ENCODE measurements at places on chromosomes 2 and 18.
A peak's percentile ranks its signal among the peaks of the same experiment; 100 is the strongest.

GRCh38 chr2:34288016-34288415 lies 688.9 kb upstream of the FAM98A start:
- no peak for DNase-seq

GRCh38 chr18:44679914-44680272 lies 795 bp upstream of the SETBP1 start:
- peak; percentile 66 for DNase-seq

DNA sequence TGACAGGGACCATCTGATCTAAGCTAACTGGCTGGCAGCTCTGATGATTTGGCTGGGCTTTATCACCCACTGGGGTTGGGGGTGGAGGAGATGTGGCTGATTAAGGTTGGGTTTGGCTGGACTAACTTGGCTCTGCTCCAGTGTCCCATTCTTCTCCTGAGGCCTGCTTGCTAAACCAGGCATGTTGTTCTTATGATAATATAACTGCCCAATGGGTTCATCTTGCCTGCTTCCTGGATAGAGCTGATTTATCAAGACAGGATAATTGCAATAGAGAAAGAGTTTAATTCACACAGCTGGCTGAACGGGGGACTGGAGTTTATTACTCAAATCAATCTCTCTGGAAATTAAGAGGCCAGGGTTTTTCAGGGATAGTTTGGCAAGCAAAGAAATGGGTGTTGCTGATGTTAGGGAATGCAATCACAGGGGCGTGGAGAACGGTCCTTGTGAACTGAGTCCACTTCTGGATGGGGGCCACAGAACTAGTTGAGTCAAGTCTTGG lies 150.4 kb downstream of the PTH2R start:
- no peak for DNase-seq

DNA sequence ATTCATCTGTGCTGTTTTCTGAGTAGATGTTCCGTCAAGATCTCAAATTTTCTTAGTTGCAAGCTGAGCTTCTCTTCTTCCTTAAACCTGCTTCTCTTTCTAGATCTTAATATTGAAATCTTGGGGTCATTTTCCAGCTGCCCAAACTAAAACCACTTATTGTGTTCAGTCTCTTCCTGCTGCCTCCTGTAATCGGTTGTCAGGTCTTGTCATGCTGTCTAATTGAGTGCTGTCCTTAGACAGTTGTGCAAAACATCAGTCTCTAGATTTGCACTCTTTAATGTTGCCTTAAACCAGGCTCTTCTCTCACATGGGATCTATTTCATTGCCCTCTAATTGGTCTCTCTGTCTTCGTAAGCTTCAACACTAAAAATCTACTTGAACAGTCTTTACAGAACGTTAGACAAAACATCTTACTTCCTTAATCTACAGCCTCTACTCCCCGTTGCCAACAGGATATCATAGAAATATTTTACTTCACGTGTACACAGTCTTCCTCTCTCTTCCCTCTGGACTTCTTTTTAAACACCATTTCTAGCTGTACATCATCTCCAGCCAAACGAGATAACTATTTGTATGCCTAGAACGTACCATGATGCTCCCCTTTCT lies 34.9 kb downstream of the GPD2 start:
- no peak for DNase-seq

DNA sequence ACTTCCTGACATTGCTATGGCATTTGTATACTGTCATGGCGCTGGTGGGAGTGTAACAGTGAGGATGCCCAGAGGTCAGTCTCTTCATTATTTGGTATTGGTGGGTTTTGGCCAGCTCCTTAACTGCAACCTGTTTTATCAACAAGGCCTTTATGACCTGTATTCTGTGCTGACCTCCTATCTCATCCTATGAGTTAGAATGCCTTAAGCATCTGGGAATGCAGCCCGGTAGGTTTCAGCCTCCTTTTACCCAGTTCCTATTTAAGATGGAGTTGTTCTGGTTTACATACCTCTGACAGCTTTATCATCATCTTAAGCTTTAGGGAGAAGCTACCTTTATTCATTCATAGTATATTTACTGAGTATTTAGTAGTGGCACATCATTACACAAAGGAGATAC lies 103.8 kb downstream of the RAPGEF4 start:
- no peak for DNase-seq

DNA sequence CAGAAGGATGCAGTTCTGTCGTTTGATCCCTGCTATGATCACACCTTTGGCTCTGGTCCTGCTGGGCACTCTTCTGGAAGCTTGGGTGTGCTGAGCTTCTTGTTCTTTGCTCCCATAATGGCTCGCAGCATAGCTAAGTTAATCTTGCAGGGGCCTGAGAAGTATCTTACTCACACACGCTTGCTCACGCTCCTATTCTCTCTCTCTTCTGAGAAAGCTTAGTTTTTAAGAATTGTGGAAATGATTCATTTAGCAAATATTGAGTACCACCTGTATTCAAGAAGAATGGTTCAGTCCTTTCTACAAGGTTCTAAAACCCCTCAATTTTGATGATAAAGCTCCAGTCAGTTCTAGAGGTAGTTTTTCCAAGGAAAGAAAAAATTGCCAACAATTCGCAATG lies 40.6 kb downstream of the XRCC5 start:
- peak; percentile 9 for DNase-seq

- DNase-seq = peak; percentile 47
These were observed 61.6 kb downstream of the AAK1 start for GRCh38 chr2:69581774-69582581.

DNA sequence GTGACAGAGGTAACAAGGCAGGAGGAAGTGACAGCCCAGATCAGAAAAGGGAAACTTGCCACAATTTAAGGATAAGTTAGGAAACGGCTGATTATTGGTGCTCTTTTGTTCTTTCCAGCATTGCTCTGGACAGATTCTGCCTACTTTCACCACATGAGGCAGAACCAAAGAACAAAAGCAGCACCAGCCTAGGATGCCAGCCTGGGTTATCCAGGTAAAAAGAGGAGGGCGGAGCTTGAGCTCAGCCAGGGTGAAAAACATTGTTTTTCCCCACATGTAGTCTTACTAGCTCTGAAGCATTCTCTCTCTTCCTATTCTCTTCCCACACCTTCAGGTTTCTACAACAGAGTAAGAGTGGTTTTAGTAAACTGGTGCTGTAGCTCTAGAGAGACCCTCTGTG lies 300.5 kb downstream of the TMX3 start:
- no peak for DNase-seq

GRCh38 chr2:197606180-197606579 lies 69.2 kb downstream of the RFTN2 start:
- DNase-seq = no peak

- DNase-seq = peak; percentile 30
These were observed 39.9 kb downstream of the TGFA start for GRCh38 chr2:70513738-70514137.

GRCh38 chr2:231387904-231388724 lies 7.4 kb upstream of the B3GNT7 start:
- peak; percentile 74 for DNase-seq

DNA sequence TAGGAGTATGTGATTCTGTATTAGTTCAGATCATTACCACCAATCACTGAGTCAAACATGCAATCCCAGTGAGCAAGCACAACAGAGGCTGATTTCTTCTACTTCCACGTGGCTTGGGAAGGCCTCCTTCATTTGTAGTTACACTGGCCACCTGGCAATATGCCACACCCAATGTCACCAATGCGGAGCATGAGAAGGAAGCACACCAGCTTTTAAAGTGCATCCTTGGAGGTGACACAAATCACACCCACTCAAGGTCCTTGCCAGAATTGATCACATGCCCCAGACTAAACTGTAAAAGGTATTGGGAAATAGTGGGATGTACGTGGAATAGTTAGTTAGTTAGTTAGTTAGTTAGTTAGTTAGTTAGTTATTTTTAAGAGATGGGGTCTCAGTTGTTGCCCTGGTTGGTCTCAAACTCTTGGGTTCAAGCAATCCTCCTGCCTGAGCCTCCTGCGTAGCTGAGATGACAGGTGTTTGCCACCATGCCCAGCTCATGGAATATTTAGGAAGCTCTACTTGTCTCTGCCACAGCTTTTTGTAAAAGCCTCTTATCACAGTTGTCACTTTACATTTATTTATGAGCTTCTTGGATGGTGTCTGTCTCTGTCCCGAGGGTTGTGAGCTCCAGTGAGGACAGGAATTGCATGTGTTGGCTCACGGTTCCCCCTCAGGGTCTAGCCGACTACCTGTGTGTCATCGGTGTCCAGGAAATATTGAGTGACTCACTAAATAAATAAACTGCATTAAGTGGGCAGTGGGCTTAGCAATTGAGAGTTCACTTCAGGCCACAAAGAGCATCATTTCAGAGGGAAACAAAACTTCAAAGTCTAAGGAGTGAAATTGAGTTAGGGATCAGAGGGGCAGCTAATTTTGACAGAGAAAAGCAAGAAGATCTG lies 28.1 kb upstream of the CAB39 start:
- DNase-seq = no peak

DNA sequence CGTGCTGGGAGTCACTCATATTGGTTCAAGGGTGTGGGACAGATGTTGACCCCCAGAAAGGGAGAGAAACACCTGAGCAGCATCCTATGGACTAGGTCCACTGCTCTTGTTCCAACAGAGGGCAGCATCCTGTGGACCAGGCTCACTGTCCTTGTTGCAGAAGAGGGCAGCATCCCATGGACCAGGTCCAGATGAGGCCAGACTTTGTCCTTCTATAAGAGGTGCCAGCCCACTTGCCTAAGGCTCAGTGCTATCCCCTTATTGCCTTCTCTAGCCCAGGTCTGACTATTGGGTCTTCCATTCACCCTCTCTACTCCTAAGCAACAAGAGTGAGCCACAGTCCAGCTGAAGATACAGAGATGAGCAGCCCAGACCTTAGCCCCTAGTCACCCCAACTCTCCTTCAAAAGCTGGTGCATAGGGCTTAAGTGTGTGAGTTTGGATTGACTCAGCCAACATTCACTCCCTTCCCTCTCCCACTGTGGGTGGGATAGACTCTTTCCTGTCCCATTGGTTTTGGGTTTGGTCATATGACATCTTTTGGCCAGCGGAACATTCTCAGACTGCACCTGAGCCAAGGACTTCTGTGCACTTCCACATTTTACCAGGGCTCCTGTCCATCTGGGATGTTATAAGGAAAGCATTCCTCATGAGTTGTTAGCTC lies 132.4 kb upstream of the GPC1 start:
- DNase-seq = no peak

DNA sequence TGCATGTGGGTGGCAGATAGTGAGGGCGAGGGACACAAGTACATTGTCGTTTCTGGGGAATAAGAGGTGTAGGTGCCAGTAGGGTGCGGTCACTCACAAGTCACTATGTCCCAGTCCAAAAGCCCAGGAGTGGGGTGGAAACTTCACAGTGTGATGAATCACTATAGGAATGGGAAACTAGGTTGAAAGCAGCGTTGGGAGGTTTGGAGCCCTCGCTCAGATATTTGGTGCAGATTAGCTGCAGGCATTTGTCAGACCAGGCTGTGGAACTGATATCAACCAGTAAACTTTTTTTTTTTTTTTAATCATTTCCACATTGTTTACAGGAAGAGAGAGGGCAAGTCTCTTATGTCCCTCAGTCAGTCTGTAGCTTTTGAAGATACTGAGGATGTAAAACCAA lies 121.8 kb downstream of the CERS6 start:
- DNase-seq = no peak

- DNase-seq = no peak
These were observed 27.7 kb upstream of the DSC3 start for GRCh38 chr18:31070206-31070605.

- no peak for DNase-seq
These were observed 58.7 kb downstream of the B3GNT2 start for GRCh38 chr2:62254424-62255266.

DNA sequence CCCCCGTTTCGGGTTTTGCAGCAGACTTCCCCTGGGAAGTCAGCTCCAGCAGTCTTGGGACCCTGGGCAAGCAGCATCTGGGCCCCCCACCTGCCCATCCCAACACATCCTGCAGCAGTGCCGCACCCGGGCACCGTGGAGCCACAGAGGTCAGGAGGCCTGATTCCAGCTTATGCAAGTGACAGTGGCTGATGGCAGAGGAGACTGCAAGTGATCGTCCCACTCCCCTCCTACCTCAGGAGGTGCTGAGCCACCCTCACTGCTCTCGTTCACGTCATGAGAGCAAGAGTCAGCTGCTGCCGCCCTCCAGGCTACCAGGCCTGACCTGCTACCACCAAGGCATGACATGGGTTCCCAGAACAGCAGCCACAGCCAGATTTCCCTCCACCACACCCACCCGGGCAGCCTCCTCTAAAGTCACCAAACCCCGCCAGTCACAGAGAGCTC lies 18.2 kb downstream of the COX7A2L start:
- no peak for DNase-seq

GRCh38 chr2:112835536-112836162 lies 930 bp downstream of the IL1B start:
- DNase-seq = no peak

- no peak for DNase-seq
These were observed 21.7 kb upstream of the RAB11FIP5 start for GRCh38 chr2:73134471-73134870.

- no peak for DNase-seq
These were observed 22.6 kb downstream of the ZNF236 start for GRCh38 chr18:76844742-76845477.

DNA sequence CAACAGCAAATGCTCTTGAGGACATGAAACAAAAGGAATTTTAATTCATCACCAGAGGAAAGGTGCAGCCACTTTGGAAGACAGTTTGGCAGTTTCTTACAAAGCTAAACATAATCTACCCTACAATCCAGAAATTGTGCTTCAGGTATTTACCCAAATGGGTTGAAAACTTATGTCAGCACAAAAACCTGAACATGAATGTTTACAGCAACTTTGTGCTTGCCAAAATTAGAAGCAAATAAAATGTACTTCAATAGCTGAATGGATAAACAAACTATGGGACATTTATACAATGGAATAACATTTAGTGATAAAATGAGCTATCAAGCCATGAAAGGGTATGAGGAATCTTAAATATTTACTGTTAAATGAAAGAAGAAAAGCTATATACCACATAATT lies 6.9 kb upstream of the MAP2 start:
- DNase-seq = no peak

DNA sequence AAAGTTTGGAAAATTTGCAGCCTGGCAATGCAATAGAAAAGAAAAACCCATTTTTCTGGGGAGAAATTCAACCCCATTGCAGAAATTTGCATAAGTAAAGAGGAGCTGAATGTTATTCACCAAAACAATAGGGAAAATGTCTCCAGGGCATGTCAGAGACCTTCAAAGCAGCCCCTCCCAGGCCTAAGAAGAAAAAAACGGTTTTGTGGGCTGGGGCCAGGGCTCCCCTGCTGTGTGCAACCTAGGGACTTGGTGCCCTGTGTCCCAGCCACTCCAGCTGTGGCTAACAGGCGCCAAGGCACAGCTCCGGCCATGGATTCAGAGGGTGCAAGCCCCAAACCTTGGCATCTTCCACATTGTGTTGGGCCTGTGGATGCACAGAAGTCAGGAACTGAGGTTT lies 224.5 kb downstream of the TXNL1 start:
- DNase-seq = no peak

GRCh38 chr2:179222076-179222475 lies 42.6 kb downstream of the SESTD1 start:
- no peak for DNase-seq

GRCh38 chr2:24494410-24494809 lies 3.4 kb downstream of the NCOA1 start:
- no peak for DNase-seq

- DNase-seq = no peak
These were observed 132.4 kb downstream of the TXNL1 start for GRCh38 chr18:56505971-56506370.
